Activated CD4-positive, alpha-beta memory T cell treated with anti-CD3 and anti-CD28 coated beads, Interleukin-2, amount 10 ng/mL, durations not matched to agents 7 days and 5 days (primary cell): ENCODE measurements at places on chromosomes 13 and 19.

DNA sequence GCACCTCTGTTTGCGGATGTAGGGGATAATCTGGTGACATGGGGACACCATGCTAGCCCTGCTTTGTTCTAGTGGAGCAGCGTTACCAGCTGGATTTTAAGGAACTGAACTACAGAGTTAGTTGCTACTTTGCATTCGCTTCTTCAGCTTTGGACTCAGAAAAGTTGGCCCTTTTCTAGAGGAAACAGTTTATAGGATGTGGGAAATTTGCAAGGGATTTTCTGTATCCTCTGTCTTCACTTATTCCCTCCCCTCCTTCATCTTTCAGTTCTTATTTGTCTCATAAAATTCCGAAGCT, 2.1 kb downstream of the GATAD2A start:
- H3K4me1 ChIP-seq, result peaks cover 76% of the 10 kb centered on the region
- no peaks in the 10 kb centered on the region for H3K27me3 ChIP-seq
- no peak overlapping the region for H3K4me3 ChIP-seq
- H3K27ac ChIP-seq, result no peak overlapping the region

- H3K36me3 ChIP-seq, result peaks cover 31% of the 10 kb centered on the region
- peak overlapping the region; percentile 98 for H3K4me3 ChIP-seq
- peak; percentile 78 for DNase-seq
- H3K27me3 ChIP-seq, result no peaks in the 10 kb centered on the region
- peaks cover 63% of the 10 kb centered on the region for H3K4me1 ChIP-seq
- H3K27ac ChIP-seq, result peak overlapping the region; percentile 99
Measured at GRCh38 chr19:2327773-2328400, 499 bp downstream of the LSM7 start.

DNA sequence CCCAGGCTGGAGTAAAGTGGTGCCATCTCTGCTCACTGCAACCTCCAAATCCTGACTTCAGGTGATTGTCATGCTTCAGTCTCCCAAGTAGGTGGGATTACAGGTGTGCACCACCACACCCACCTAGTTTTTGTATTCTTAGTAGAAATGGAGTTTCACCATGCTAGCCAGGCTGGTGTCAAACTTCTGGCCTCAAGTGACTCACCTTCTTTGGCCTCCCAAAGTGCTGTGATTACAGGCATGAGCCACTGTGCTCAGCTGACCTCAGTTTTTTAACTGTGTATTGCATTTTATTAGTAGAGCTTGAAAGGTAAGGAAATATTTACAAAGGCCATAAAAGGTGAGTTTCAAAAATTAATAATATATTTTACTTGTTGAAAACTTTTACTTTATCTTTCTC, 2.3 kb downstream of the ZNF726 start:
- no peak overlapping the region for H3K27ac ChIP-seq
- no peak for DNase-seq
- peaks cover 16% of the 10 kb centered on the region for H3K4me1 ChIP-seq
- H3K4me3 ChIP-seq, result no peak overlapping the region
- H3K36me3 ChIP-seq, result peaks cover 77% of the 10 kb centered on the region

GRCh38 chr13:37416291-37417059, 182.1 kb downstream of the POSTN start:
- no peaks in the 10 kb centered on the region for H3K4me1 ChIP-seq
- no peaks in the 10 kb centered on the region for H3K36me3 ChIP-seq
- H3K27me3 ChIP-seq, result no peaks in the 10 kb centered on the region
- H3K27ac ChIP-seq, result no peak overlapping the region

- H3K27ac ChIP-seq, result no peak overlapping the region
- no peak overlapping the region for H3K4me3 ChIP-seq
- peaks cover 35% of the 10 kb centered on the region for H3K36me3 ChIP-seq
- DNase-seq, result no peak
- no peaks in the 10 kb centered on the region for H3K27me3 ChIP-seq
Measured at GRCh38 chr19:10742476-10742875, 24.6 kb downstream of the DNM2 start.

DNA sequence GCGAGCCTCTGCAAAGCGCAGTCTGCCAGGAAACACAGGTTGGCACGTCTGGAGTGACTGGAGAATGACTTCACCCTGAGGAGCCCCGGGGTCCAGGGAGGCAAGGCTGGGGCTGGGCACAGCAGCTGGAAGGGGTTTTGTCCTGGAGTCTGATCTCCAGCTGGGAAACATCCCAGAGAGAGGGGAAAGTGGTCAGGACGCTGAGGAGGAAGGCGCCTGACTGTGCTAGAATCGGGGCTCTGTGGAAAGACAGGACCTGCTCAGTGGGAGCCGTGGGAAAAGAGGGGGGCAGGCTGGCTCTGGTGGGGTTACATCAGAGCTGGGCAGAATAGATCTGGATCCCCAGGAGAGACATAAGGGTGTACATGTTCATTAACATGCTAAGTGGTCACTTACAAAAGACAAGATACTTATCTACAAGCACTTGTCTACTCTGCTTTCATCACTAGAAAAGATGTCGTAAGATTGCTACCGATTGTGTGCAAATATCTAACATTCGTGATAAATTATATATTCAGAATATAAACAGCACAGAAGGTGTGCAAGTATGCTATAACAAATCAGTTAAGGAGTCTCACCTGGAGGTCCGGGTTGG, 106.6 kb downstream of the COL4A1 start:
- H3K4me3 ChIP-seq, result no peak overlapping the region
- no peak for DNase-seq
- H3K27ac ChIP-seq, result no peak overlapping the region
- H3K4me1 ChIP-seq, result no peaks in the 10 kb centered on the region
- peaks cover 3% of the 10 kb centered on the region for H3K27me3 ChIP-seq

DNA sequence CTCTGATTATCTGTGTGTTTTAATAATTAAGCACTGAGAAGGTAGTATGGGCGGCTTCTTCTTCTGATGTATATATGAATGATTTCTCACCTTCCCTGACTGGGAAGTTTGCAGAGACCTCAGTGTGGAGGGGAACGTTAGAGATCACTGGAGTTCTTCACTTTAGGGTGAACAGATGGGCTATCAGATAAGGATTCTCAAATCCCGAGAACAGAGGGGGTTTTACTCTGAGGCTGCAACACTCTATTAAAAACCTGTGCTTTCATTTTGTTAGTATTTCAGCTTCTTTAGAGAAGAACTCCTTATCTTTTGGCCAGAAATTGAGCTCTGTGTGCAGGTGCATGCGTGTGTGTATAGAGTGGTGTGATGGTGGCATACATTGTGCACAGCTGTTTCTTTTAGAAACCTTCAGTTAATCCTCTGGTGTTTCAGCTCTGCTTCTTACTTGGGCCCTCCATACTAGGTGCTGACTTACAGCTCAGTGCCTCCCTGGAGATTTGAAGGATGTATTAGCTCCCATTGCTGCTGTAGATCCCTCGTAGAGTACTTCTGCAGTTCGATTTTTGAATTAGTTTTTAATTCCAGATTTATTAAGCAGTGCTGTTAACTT, 45.3 kb upstream of the PCDH9 start:
- H3K4me3 ChIP-seq, result no peak overlapping the region
- no peak for DNase-seq
- no peak overlapping the region for H3K27ac ChIP-seq
- no peaks in the 10 kb centered on the region for H3K4me1 ChIP-seq
- no peaks in the 10 kb centered on the region for H3K36me3 ChIP-seq
- no peaks in the 10 kb centered on the region for H3K27me3 ChIP-seq

- no peaks in the 10 kb centered on the region for H3K27me3 ChIP-seq
- peak overlapping the region; percentile 83 for H3K27ac ChIP-seq
- H3K36me3 ChIP-seq, result peaks cover 18% of the 10 kb centered on the region
- H3K4me3 ChIP-seq, result no peak overlapping the region
- peaks cover 57% of the 10 kb centered on the region for H3K4me1 ChIP-seq
Measured at GRCh38 chr19:36136964-36137686, 2.7 kb upstream of the CAPNS1 start.

GRCh38 chr13:89003656-89004055, 1332.5 kb downstream of the SLITRK5 start:
- no peaks in the 10 kb centered on the region for H3K4me1 ChIP-seq
- H3K4me3 ChIP-seq, result no peak overlapping the region
- H3K27me3 ChIP-seq, result no peaks in the 10 kb centered on the region
- no peak overlapping the region for H3K27ac ChIP-seq
